ENCODE measurements at places on chromosomes 2 and 18. TPM values are rescaled to one million over a fixed set of nuclear protein-coding genes. Genes with fewer than 3 reads are reported as not detected.

Gene TCF23
- not detected for total RNA-seq

Gene CFC1
- total RNA-seq: not detected

Gene NYAP2
- total RNA-seq: 0.10 TPM

Gene FBLN7
- total RNA-seq: 7.8 TPM

Gene EGR4
- total RNA-seq: 0.52 TPM

Gene FRZB
- total RNA-seq: under 0.01 TPM

Gene IL1B
- 3,994 TPM for total RNA-seq

Gene CPO
- total RNA-seq: 0.21 TPM

Gene NGEF
- 0.21 TPM for total RNA-seq

Gene OXER1
- total RNA-seq: 0.63 TPM

Gene RTP5
- 0.21 TPM for total RNA-seq

Gene FAM124B
- total RNA-seq: 1.6 TPM

Gene DCDC2C
- not detected for total RNA-seq

Gene SCN3A
- 3.3 TPM for total RNA-seq

Gene CYTIP
- total RNA-seq: 766 TPM

Gene SLC16A14
- total RNA-seq: 0.31 TPM

Gene BOLL
- total RNA-seq: 0.10 TPM

Gene ARHGAP15
- 334 TPM for total RNA-seq

Gene C2orf66
- total RNA-seq: not detected

Gene LBX2
- total RNA-seq: 0.21 TPM

Gene IHH
- 0.10 TPM for total RNA-seq

Gene ANKRD30BL
- not detected for total RNA-seq

Gene IL36G
- total RNA-seq: not detected

Gene PLCL1
- 23.4 TPM for total RNA-seq

Gene SPEG
- total RNA-seq: 2.4 TPM

Gene FHL2
- total RNA-seq: 2.2 TPM

Gene TWIST2
- total RNA-seq: 0.21 TPM

Gene GTF2A1L
- total RNA-seq: not detected

Gene CRYGD
- total RNA-seq: not detected

Gene AP1S3
- total RNA-seq: 5.4 TPM

Gene ARHGAP25
- total RNA-seq: 28.2 TPM

Gene CDH2
- total RNA-seq: not detected

Gene SIX3
- total RNA-seq: not detected

Gene GPR39
- total RNA-seq: not detected

Gene IL1F10
- not detected for total RNA-seq

Gene MAPK4
- total RNA-seq: not detected

Gene TMEM37
- total RNA-seq: not detected

Gene MC5R
- not detected for total RNA-seq

Gene GALR1
- total RNA-seq: under 0.01 TPM

Gene RAMP1
- 2.1 TPM for total RNA-seq
